ENCODE measurements at places on chromosomes 1 and 21.

GRCh38 chr21:38486706-38487105 is 11.6 kb downstream of the ERG start:
- DNase-seq: no peak

DNA sequence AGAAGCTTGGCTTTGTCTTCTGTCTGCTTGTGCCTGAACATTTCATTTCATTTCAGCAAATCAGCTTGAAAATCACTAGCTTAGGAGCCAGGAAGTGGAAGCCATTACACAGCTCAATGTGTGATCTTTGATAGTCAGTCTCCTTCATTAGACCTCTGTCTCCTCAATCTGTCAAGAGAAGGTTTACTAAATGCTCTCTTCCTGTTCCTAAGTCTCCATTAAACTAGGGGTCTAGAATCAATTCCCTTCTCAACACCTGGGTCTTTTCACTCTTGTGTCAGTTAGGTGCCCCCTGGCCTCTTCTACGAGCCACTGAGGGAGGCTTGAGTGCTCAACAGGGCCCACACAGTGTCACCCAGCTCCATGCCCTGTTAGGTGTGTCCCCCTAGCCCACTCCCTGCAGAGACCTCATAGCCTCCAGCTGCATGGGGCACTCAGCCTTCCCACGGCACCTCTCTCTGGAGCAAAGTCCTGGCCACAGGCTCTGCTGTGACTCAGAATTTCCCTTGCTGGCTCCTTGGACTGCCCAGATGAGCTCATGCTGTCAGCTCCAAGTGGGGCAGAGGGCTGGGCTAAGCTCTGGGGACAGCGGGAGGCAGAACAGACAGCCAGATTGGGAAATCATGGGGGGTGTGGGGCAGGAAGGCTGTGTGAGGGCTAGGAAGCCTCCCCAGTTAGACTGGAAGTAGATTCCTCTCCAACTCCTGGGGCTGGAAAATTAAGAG is 115.7 kb upstream of the IPO9 start:
- no peak for DNase-seq

GRCh38 chr1:1602968-1603506 is 3.1 kb upstream of the FNDC10 start:
- no peak for DNase-seq

- DNase-seq: no peak
Measured at GRCh38 chr1:7366955-7367665, 404.0 kb upstream of the VAMP3 start.

GRCh38 chr1:223029985-223030769 is 112.9 kb downstream of the TLR5 start:
- DNase-seq: no peak

Measured in activated naive CD4-positive, alpha-beta T cell (primary cell).